ENCODE measurements at places on chromosomes 16 and 17. TPM values are rescaled to one million over a fixed set of nuclear protein-coding genes. Genes with fewer than 3 reads are reported as not detected.

GRCh38 chr17:55576237-55576995, 65.2 kb upstream of the SMIM36 start:
- H3K36me3 ChIP-seq, result no peaks in the 10 kb centered on the region
- H3K4me1 ChIP-seq, result peaks cover 22% of the 10 kb centered on the region
- no peaks in the 10 kb centered on the region for H3K27me3 ChIP-seq
- peak overlapping the region; percentile 49 for H3K4me3 ChIP-seq
- peak overlapping the region; percentile 75 for H3K27ac ChIP-seq

DNA sequence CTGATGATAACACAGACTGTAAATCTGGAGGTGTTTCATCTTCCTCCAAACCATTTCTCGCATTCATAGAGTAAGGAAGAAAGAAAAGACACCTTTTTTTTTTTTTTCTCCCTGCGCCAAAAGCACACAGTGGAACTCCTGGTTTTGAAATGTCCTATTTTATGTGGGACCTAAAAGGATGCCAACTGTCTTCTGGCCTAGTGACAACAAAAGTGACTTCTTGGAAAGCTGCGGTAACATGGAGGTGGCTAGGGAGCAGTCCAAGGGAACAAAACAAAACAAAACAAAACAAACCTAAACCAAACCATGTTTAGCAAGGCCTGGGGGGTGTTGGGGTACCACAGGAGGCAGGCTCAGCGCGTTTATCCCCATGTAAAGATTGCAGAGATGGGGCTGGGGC, 174.8 kb downstream of the XYLT1 start:
- H3K27me3 ChIP-seq, result no peaks in the 10 kb centered on the region
- H3K4me1 ChIP-seq, result no peaks in the 10 kb centered on the region
- H3K4me3 ChIP-seq, result no peak overlapping the region
- no peaks in the 10 kb centered on the region for H3K36me3 ChIP-seq
- no peak overlapping the region for H3K27ac ChIP-seq
- no peak for DNase-seq

The MPP3 gene
- 0.43 TPM for total RNA-seq

- peak; percentile 75 for DNase-seq
- peak overlapping the region; percentile 15 for H3K27ac ChIP-seq
- peaks cover 23% of the 10 kb centered on the region for H3K4me1 ChIP-seq
Observed at GRCh38 chr17:77645072-77646045, 313.1 kb upstream of the TNRC6C start.

The TMEM106A gene
- 10.4 TPM for total RNA-seq

DNA sequence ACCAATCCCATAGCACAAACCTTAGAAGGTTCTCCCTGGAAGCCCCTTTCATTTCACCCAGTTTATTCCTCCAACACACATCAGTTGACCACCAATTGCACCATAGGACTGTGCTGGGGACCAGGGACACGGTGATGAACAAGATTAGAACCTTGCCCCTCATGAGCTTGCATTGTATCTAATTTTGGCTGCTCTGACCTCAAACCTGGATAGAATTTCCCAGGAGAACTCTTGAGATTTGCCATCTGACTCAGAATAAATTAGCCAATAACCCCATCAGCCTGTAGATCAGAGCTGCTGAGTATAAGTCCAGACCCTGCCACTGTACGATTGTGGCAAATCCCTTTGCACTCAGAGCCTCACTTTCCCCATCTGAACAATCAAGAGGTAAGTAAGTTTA, 52.1 kb downstream of the CDH11 start:
- no peaks in the 10 kb centered on the region for H3K4me1 ChIP-seq
- no peaks in the 10 kb centered on the region for H3K27me3 ChIP-seq
- no peaks in the 10 kb centered on the region for H3K36me3 ChIP-seq
- no peak overlapping the region for H3K4me3 ChIP-seq

All from T-cell (primary cell).